Subcutaneous preadipocyte (primary cell): ENCODE measurements at places on chromosomes 2 and 18. TPM values are rescaled to one million over a fixed set of nuclear protein-coding genes. Genes with fewer than 3 reads are reported as not detected.

The GPR45 gene
- not detected in 2 replicates for total RNA-seq

The ALPG gene
- total RNA-seq, result not detected in 2 replicates

The ZNF521 gene
- 38.6 and 41.1 TPM in 2 replicates for total RNA-seq

The ATP6V1C2 gene
- under 0.01 TPM in 2 replicates for total RNA-seq

The IL1F10 gene
- total RNA-seq, result not detected in 2 replicates

The LIMS4 gene
- 1.5 and 3.9 TPM in 2 replicates for total RNA-seq

The PLGLB1 gene
- total RNA-seq, result 1.2 and 1.5 TPM in 2 replicates

The BOLL gene
- total RNA-seq, result not detected in 2 replicates

The VWA3B gene
- total RNA-seq, result not detected in 2 replicates

The GYPC gene
- 68.0 and 88.9 TPM in 2 replicates for total RNA-seq

The GRHL1 gene
- total RNA-seq, result 1.1 and 1.6 TPM in 2 replicates

The C2orf78 gene
- not detected in 2 replicates for total RNA-seq

The ESCO1 gene
- 10.3 and 11.1 TPM in 2 replicates for total RNA-seq

The ECEL1 gene
- total RNA-seq, result not detected in 2 replicates

The COL3A1 gene
- total RNA-seq, result 1,186 and 1,584 TPM in 2 replicates

The MFSD2B gene
- total RNA-seq, result under 0.01 and 0.37 TPM in 2 replicates

The CD226 gene
- under 0.01 and 0.59 TPM in 2 replicates for total RNA-seq

The RIT2 gene
- total RNA-seq, result not detected in 2 replicates

The FAHD2A gene
- 20.6 and 20.7 TPM in 2 replicates for total RNA-seq

The SLC30A3 gene
- total RNA-seq, result not detected in 2 replicates

The PTPRN gene
- 0.98 and 1.5 TPM in 2 replicates for total RNA-seq

The STK39 gene
- 14.7 and 24.0 TPM in 2 replicates for total RNA-seq

The ZNF385B gene
- under 0.01 and 0.37 TPM in 2 replicates for total RNA-seq
